A673 (cell line): ENCODE measurements at places on chromosomes 3 and 15.

GRCh38 chr3:196772102-196772501 lies 32.4 kb downstream of the PAK2 start:
- DNase-seq = peak; percentile 68

- no peak for DNase-seq
These were observed 8.4 kb downstream of the GMNC start for GRCh38 chr3:190854062-190854461.

DNA sequence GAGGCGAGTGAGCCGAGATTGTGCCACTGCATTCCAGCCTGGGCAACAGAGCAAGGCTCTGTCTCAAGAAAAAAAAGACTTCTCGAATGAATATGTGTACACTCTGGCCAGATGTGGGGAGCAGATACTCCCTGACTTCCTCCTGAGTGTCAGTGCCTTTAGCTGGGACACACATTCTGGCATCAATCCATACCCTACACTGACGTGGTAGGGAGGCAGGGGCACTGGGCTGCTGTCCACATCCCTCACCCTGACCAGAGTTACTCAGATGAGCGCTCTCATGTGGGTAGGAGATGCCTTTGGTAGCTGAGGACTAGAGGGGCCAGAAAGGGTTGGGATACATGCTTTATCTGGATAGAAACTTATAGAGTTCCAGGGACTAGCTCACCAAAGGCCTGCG lies 15.6 kb downstream of the LIMD1 start:
- DNase-seq = no peak

- DNase-seq = no peak
These were observed 6.8 kb downstream of the ADCY5 start for GRCh38 chr3:123442125-123442524.

DNA sequence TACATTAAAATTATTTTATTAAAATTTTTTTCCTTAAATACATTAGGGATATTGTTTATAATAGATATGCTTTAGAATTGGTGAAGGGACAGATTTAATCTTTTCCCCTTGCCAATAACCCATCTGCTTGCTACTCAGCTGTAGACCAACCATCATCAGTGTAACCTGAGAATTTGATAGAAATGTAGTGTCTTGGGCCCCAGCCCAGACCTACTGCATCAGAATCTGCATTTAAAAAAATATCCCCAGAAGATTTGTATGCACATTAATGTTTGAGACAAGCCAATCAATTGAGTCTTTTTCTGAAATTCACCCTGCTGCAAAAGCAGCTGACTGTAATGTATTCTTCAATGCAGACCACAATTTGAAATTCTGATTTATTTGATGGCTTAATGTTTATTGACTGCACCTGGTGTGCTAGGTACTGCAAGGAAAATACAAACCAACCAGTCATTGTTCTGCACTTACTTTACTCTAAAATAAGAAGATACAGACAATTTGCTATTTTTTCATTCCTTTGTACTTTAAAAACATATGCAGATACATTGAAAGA lies 190.7 kb upstream of the SGO1 start:
- no peak for DNase-seq
